ENCODE measurements at places on chromosomes 7 and 10.
A peak's percentile ranks its signal among the peaks of the same experiment; 100 is the strongest.

- H3K27me3 ChIP-seq: no peaks in the 10 kb centered on the region
- H3K4me1 ChIP-seq: no peaks in the 10 kb centered on the region
- H3K36me3 ChIP-seq: no peaks in the 10 kb centered on the region
- H3K27ac ChIP-seq: no peak overlapping the region
These were observed 10.0 kb downstream of the DNAJC1 start for GRCh38 chr10:21993360-21994001.

DNA sequence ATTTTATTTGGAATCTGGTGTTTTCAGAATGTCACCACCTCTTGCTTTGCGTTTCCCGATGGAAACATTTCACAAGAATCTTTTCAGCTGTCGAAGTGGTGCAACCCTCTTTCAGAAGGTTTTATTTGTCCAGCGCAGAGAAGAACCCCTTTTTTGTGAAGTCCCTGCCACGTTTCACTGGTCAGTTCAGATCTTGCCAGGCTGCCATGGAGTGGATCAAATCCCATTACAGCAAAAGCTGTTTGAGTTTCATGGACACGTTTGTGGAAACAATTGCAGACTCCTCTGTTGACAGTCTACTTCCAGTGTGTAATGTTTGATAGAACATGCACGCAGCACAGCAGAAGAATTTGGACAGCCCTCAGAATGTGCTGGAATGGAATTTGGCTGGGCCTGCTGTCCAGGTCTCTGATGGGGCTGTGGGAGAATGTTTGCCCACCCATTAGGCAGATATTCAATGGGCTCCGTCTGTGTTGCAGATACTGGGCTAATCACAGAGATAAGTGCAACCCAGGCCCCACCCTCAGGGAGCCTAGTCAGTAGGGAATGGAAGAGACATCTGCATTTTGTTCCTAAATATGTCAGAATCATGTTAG lies 143.2 kb downstream of the GRK5 start:
- H3K4me1 ChIP-seq: no peaks in the 10 kb centered on the region
- no peak for DNase-seq
- H3K4me3 ChIP-seq: no peak overlapping the region
- no peak overlapping the region for H3K27ac ChIP-seq
- no peaks in the 10 kb centered on the region for H3K27me3 ChIP-seq

DNA sequence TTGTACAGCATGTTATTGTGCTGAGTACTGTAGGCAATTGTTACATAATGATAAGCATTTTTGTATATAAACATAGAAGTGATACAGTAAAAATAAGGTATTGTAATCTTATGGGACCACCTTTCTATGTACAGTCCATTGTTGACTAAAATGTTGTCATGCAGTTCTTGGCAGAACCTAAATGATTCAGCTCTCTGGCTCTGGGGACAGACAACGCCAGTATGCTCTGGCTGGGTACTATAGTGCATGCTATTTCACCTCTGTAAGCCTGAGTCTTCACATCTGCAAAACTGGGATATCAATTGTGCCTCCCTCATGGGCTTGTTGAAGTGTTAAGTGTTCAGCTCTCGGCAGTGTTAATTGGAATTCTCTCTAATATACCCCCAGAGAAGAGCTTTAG lies 674.3 kb downstream of the INHBA start:
- no peaks in the 10 kb centered on the region for H3K27me3 ChIP-seq
- H3K36me3 ChIP-seq: no peaks in the 10 kb centered on the region
- no peaks in the 10 kb centered on the region for H3K4me1 ChIP-seq
- no peak for DNase-seq
- no peak overlapping the region for H3K27ac ChIP-seq
- H3K4me3 ChIP-seq: no peak overlapping the region

DNA sequence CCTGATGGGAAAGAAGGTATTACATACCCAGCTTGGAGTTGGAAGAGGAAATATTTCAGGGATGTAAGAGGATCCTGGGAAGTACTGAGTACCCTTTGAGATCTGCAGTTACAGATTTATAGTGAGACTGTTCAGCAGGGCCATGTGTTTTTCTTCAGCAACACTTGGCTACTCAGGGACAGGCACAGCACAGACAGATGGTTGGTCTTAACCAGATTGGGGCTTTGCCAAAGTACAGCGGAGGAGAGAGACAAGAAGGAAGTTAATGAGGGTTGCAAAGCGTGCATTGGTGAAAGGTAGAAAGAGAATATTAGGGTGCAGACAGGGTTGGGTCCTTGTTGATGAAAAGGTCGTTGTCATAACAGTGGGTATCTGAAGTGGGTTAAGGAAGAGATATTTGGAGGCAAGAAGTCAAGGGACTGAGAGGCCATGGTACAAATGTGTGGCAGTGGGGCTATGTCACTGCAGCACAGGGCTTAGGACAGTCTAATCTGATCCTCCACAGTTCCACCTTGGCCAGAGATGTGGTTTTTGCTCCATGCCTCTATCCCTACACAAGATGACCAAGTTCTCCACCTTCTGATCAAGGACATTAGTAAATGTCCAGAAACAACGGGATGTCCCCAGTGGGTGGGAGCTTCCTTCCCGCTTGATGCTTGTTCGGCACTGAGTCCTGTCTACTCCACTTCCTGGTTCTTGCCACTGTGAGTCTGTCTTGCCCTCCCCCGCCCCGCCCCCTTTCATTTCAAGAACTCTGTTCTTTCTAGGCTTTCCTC lies 18.9 kb upstream of the DNAJC1 start:
- no peak overlapping the region for H3K27ac ChIP-seq
- H3K27me3 ChIP-seq: no peaks in the 10 kb centered on the region
- H3K4me3 ChIP-seq: no peak overlapping the region
- H3K4me1 ChIP-seq: no peaks in the 10 kb centered on the region
- DNase-seq: no peak

DNA sequence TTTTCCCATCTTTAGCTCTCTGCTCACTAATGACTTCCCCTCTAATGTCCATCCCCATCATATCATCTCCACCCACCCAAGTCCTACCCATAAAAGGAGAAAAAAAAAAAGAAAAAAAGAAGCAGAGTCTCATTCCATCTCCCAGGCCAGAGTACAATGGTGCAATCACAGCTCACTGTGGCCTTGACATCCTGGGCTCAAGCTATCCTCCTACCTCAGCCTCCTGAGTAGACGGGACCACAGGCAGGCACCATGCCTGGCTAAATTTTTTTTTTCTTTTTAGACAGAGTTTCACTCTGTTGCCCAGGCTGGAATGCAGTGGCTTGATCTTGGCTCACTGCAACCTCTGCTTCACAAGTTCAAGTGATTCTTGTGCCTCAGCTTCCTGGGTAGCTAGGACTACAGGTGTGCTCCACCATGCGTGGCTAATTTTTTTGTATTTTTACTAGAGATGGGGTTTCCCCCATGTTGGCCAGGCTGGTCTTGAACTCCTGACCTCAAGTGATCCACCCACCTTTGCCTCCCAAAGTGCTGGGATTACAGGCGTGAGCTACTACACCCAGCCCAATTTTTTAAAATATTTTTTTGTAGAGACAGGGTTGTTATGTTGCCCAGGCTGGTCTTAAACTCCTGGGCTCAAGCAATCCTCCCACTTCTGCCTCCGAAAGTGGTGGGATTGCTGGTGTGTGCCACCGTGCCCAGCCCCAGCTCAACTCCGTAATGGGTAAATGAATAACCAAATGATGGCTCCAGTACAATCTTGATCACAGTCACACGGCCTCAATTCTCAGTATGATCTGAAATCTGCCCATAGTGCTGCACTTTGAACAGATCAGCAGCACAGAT lies 24.6 kb upstream of the SGMS1 start:
- no peaks in the 10 kb centered on the region for H3K4me1 ChIP-seq
- H3K27ac ChIP-seq: no peak overlapping the region
- no peak for DNase-seq

DNA sequence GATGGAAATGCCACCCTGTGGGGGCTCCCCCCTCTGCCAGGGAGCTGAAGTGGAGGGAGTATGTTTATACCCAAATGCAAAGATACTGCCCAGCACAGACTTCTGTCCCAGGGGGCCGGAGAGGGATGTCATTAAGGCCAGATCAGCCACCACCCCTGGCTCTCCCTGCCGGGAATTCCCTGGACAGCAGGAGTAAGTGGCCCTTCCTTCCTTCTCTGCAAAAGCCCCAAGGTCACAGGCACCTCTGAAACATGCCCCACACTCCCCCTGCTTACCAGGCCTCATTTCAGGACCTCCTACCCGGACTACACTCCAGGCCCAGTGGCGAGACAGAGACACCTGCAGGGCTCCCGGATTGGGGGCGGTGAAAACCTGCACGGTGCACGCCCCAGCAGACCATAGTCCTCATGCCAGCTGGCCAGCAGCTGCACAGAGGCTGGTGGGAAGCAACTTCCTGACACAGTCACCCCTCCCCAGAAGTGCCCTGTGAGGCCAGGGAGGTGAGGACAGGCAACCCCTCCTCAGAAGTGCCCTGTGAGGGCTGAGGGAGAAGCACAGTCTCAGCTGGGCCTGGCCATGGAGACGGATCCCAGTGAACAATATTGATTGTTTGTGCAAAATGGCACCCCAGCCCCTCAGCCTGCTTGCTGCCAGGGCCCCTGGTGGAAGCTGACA lies 33.0 kb upstream of the RET start:
- H3K4me3 ChIP-seq: no peak overlapping the region
- H3K27ac ChIP-seq: no peak overlapping the region
- H3K36me3 ChIP-seq: no peaks in the 10 kb centered on the region
- DNase-seq: no peak

GRCh38 chr10:58715061-58715460 lies 202.4 kb downstream of the BICC1 start:
- no peaks in the 10 kb centered on the region for H3K4me1 ChIP-seq
- no peak overlapping the region for H3K27ac ChIP-seq
- no peaks in the 10 kb centered on the region for H3K36me3 ChIP-seq
- DNase-seq: no peak

GRCh38 chr7:129263168-129263567 lies 38.3 kb downstream of the AHCYL2 start:
- no peak overlapping the region for H3K4me3 ChIP-seq
- H3K27me3 ChIP-seq: no peaks in the 10 kb centered on the region
- DNase-seq: no peak
- H3K27ac ChIP-seq: no peak overlapping the region

- no peak overlapping the region for H3K27ac ChIP-seq
- no peak overlapping the region for H3K4me3 ChIP-seq
- H3K27me3 ChIP-seq: no peaks in the 10 kb centered on the region
These were observed 659.6 kb upstream of the ANKRD30A start for GRCh38 chr10:36465604-36466379.

DNA sequence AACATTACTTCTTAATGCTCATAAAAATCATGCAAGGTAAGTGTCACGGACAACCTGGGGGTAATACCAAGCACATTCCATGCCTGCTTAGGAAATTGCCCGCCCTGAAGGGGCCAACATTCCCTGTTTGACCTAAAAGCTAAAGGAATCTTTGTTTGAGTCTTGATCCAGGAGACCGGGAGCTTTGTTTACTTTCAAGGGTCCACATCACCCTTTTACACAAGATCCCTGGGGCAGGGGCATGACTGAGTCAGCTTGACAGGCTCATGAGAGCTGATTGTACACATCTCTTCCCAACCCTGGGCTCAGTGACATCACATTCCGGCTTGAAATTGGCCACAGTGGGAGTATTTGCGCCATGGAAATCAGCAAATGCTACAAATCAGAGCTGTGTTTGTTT lies 248.1 kb upstream of the HABP2 start:
- H3K4me1 ChIP-seq: peaks cover 2% of the 10 kb centered on the region
- H3K27me3 ChIP-seq: no peaks in the 10 kb centered on the region
- no peak overlapping the region for H3K27ac ChIP-seq
- DNase-seq: no peak

DNA sequence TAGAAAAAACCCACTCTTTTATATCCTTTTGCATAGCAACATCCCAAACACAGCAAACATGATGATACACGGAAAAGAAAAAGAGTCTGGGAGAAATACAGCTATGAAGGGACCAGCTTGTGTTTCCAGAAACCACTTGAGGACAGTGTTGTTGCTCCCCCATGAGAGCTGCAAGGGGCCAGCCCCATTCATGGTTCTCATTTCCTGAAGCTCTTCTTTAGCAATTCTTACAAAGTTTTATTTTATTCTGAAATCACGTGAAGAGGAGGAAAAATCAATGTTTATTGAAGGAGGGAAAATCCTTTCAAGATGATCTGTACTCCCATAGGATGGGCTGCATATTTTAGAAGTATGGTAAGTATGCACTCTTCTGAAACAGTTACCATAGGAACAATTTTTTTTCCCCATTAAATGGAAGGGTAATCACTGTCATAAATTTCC lies 17.5 kb upstream of the PRTFDC1 start:
- H3K27me3 ChIP-seq: no peaks in the 10 kb centered on the region
- no peak overlapping the region for H3K4me3 ChIP-seq
- no peak for DNase-seq
- H3K27ac ChIP-seq: no peak overlapping the region

GRCh38 chr7:155739538-155740143 lies 72.6 kb downstream of the SHH start:
- no peak overlapping the region for H3K27ac ChIP-seq
- no peaks in the 10 kb centered on the region for H3K27me3 ChIP-seq
- H3K4me3 ChIP-seq: no peak overlapping the region
- H3K4me1 ChIP-seq: no peaks in the 10 kb centered on the region
- peaks cover 11% of the 10 kb centered on the region for H3K36me3 ChIP-seq

GRCh38 chr10:106672517-106673175 lies 491.9 kb downstream of the SORCS1 start:
- no peaks in the 10 kb centered on the region for H3K36me3 ChIP-seq
- H3K4me3 ChIP-seq: no peak overlapping the region
- no peak overlapping the region for H3K27ac ChIP-seq
- no peaks in the 10 kb centered on the region for H3K4me1 ChIP-seq

GRCh38 chr10:32951111-32951510 lies 6.9 kb downstream of the ITGB1 start:
- H3K4me3 ChIP-seq: peak overlapping the region; percentile 63
- H3K36me3 ChIP-seq: no peaks in the 10 kb centered on the region
- H3K4me1 ChIP-seq: peaks cover 13% of the 10 kb centered on the region
- H3K27me3 ChIP-seq: no peaks in the 10 kb centered on the region

GRCh38 chr7:76386691-76387260 lies 22.7 kb downstream of the SSC4D start:
- H3K4me3 ChIP-seq: no peak overlapping the region
- DNase-seq: no peak
- H3K4me1 ChIP-seq: no peaks in the 10 kb centered on the region
- H3K27me3 ChIP-seq: no peaks in the 10 kb centered on the region

DNA sequence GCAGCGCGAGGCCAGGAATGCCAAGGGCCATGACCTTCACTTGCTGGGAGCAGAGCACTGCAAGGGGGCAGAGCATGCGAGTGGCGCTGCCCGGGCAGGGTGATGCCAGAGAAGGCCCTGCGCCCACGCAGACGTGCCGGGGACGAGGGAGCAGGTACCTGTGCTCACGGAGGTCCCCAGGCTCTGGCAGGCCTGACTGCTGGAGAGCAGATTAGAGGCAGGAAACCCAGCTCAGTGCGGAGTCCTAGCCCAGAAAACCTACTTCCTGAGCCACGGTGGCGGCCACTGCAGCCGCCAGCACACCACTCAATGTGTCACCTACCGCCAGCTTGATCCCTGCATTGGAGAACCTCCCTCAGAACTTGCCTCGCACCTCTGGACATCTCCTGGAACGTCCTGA lies 148.4 kb downstream of the MAD1L1 start:
- no peaks in the 10 kb centered on the region for H3K36me3 ChIP-seq
- no peak overlapping the region for H3K27ac ChIP-seq
- no peak overlapping the region for H3K4me3 ChIP-seq
- no peaks in the 10 kb centered on the region for H3K27me3 ChIP-seq
- no peaks in the 10 kb centered on the region for H3K4me1 ChIP-seq
- no peak for DNase-seq

GRCh38 chr7:2526659-2527504 lies 7.3 kb downstream of the LFNG start:
- H3K4me3 ChIP-seq: no peak overlapping the region
- peaks cover under 1% of the 10 kb centered on the region for H3K27me3 ChIP-seq
- H3K36me3 ChIP-seq: peaks cover 28% of the 10 kb centered on the region

Measured in H1 (cell line).